ENCODE measurements at places on chromosomes 2 and 18. TPM values are rescaled to one million over a fixed set of nuclear protein-coding genes. Genes with fewer than 3 reads are reported as not detected.

DNA sequence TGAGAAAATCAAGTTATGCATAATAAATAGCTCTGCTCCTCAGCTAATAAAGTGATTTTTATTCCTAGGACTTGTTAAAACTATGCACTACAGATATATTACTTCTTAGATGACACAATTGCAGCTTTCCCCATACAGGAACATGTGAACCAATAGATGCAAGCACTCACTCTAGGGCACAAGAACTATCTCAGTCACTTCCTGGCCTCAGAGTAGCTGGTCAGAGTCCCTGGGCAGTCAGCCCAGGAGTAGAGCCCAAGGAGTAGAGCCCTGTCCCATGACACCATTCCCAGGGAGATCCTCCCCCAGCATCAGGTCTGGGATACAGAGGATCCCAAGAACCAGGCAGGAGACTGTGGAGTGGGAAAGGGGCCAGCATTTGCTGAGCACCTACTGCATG, 2.7 kb downstream of the TNS1 start:
- no peak for DNase-seq

- DNase-seq, result no peak
Observed at GRCh38 chr2:101064868-101065549, 62.9 kb downstream of the RPL31 start.

GRCh38 chr2:8374782-8375181, 307.1 kb upstream of the ID2 start:
- DNase-seq, result no peak

GRCh38 chr2:3487028-3487425, 32.3 kb downstream of the ADI1 start:
- DNase-seq, result no peak

DNA sequence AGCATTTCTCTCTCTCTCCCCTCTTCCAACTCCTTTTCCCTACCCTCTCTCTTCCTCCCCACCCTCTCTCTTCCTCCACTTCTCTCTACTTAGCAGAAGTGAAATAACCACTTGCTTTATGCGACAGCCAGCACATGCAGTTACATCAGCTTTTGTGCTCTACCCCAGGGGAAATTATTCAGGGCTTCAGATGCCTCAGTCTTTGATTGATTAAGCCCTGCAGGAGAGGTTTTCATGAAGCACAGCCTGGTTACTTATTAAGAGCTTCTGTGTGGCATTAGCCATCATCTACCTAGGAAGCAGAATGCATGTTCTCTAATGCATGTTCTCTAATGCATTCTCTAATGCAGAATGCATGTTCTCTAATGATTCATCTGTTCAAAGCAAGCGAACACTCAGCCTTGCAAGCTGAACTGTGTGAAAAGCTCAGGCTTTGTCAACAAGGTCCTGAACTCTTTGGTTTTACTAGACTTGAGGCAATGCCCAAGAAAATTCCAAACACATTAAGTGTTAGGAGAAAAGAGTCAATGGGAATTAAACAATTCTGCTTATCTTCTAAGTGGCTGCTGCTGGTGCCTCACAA, 56.1 kb downstream of the LHCGR start:
- DNase-seq, result no peak

TEKT4 gene
- not detected for polyA plus RNA-seq

TXNDC2 gene
- 0.08 TPM for polyA plus RNA-seq

CFC1 gene
- polyA plus RNA-seq, result not detected

FHL2 gene
- polyA plus RNA-seq, result not detected

AGBL5 gene
- polyA plus RNA-seq, result 17.7 TPM

LYPD1 gene
- polyA plus RNA-seq, result 6.6 TPM

MLPH gene
- polyA plus RNA-seq, result 3.0 TPM

NPPC gene
- polyA plus RNA-seq, result 2.1 TPM

All from muscle of arm (tissue), 14 donors.